ENCODE measurements at places on chromosomes 6 and 20.

- DNase-seq, result no peak
Measured at GRCh38 chr6:155244434-155244833, 19.4 kb upstream of the CLDN20 start.

GRCh38 chr6:138397128-138398122, 6.6 kb upstream of the HEBP2 start:
- no peak for DNase-seq

GRCh38 chr6:87897013-87897412, 150.6 kb upstream of the SPACA1 start:
- no peak for DNase-seq

GRCh38 chr6:101294051-101294638, 99.4 kb upstream of the GRIK2 start:
- no peak for DNase-seq

DNA sequence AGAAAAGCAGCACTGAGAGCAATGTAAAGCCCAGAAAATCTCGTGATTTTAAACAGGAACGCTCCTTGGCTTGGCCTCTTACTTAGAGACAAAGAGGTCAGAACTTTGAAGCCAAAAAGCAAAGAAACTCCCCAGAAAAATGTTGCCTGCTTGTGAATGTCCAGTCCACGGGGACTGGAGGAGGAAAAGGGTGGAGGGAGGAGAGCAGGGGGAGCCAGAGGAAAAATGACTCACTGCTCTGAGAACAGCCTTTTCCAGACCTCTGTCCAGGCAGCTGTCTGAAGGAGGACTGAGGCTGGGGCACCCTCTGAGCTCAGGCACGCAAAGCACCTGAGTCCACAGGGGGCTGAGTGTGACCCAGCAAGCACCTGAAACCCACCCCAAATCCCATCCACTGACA, 64.7 kb downstream of the TRAM2 start:
- no peak for DNase-seq

DNA sequence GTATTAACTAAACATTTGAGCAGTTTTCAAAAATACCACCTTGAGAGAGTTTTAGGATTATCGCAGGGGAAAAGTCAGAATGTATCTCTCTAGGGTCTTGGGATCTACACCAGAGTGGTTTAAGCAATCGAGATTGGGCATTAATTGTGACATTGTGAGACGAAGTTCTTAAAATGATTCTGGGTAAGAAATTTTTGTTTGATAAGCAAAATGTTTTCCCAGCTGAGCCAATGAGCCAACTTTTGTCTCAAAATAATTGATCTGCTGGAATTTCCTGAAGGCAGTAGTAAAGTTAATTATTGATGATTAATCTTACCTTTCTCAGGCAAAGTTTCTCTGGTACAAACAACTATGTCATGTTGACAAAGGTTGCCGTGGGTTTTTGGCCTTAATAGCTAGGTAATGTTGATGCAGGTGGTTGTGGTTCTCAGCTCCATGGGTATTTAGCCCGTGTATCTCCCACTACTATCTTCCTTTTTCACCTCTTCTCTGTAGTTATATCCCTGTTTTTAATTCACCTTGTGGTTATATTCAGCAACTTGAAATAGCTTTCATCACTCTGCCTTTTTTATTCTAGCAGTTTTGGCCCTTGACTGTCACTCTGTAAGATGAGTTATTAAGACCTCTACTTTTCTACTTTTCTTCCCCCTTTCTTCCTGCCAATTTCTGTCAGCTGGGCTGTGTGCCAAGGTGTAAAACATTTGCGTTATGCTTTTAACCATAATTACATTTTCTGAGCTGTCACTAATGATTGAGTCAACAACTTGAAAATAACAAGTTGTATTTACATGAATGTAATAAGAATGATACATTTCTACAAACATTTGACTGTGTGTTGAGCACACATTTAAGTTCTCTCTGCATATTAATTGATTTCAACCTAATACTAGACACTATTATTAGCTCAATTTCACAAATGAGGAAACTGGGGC, 368.3 kb upstream of the BTBD3 start:
- no peak for DNase-seq
